Esophagus squamous epithelium (tissue), 5 donors: ENCODE measurements at places on chromosomes 5 and 9.

- DNase-seq = no peak
Measured at GRCh38 chr9:131181091-131181681, 55.8 kb downstream of the NUP214 start.

GRCh38 chr9:136923881-136924280, 20.7 kb downstream of the FBXW5 start:
- DNase-seq = no peak

- no peak for DNase-seq
Measured at GRCh38 chr5:167785106-167785505, 506.3 kb upstream of the WWC1 start.

- DNase-seq = no peak
Measured at GRCh38 chr9:75112789-75113188, 24.5 kb downstream of the OSTF1 start.

DNA sequence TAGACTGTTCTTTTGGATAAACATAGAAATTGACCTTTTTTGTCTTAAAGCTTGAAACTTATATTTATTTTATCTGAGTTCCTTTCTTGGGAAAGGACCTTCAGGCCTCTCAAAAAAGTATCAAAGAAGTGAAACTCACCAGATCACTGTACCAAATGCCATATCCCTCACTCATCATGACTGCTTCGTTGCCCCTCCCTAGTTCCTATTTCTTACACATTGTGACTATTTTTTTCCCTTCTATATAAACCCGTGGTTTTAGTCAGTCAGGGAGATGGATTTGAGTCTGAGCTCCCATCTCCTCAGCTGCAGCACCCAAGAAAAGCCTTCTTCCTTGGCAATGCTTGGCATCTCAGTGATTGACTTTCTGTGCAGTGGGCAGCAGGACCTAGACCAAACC, 129.4 kb downstream of the LPAR1 start:
- no peak for DNase-seq

DNA sequence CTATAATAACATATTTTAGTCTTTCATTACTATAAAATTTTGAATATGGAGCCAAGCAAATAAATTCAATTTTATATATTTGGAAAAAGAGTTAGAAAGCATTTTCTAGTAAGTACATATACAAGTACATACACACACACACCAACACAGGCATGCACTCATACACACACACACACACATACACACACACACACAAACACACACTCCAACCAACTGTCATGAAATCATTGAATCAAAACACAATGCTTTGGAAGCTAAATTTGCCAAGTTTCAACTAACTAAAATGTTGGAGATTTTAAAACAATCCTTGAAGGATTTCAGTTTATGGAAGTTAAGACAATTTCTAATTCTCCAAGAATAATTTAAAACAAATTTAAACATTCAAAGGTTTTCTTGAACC, 283.2 kb downstream of the TAF11L14 start:
- no peak for DNase-seq

DNA sequence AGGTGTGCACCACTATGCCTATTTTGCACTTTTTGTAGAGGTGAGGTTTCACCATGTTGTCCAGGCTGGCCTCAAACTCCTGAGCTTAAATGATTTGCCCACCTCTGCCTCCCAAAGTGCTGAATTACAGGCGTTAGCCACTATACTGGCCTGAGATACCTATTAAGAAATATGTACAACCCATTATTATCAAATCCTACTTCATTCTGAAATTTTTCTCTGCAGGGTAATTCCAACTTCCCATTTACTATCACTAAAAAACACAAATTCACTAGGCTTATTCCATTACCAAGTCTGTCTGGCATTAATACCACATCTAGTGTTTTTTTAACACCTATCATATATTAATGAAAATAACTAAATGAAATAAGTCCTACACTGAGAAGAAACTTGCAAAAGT, 18.2 kb downstream of the PPP2CA start:
- DNase-seq = no peak

DNA sequence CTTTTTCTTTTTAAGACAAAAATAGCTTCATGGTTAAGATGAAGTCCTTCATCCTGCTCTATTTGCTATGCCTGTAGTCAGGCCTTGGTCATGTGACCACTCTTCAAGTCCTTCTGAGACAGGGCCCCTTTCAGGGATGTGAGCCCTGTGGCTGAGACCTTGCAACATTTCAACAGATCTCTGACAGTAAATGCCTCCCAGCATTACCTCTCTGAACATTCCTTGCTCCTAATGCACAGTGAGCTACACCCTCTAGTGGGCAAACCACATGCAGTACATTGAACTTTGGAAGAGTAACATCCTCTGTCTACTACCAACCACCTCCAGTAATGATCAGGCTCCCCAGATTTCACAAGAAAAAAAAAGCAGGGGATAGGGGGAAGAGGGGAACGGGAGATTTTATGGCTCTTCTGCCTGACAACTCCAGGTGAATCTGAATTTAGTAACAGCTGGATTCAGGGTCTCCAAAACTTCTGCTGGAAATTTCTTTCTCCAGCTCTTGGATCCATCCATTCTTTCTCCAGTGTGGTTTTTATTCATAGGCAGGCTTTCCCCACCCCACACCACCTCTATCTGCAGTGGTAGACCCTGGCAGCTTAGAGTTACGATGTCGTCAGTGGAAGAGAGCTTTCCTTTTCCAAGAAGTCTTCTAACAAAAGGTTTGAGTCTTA, 8.9 kb upstream of the FBXO38 start:
- no peak for DNase-seq
